ENCODE measurements at places on chromosomes 1 and 21.

DNA sequence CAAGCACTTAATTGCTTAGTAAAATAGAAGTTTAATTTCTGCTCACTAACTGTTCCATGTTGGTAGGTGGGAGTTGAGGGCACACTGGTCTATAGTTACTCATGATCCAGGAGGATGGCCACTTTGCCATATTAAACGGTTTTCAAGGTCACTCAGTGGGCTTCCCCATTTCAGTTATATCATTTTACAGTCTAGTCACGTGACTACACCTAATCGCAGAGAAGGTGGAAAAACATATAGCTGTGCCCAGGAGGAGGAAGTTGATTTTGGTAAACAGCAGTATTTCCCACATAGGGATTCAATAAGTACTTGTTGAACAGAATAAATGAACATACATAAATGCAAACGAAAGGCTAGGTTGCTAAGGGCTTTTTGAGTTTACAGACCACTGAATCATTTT is 541.1 kb upstream of the CAMK1G start:
- no peak for DNase-seq

DNA sequence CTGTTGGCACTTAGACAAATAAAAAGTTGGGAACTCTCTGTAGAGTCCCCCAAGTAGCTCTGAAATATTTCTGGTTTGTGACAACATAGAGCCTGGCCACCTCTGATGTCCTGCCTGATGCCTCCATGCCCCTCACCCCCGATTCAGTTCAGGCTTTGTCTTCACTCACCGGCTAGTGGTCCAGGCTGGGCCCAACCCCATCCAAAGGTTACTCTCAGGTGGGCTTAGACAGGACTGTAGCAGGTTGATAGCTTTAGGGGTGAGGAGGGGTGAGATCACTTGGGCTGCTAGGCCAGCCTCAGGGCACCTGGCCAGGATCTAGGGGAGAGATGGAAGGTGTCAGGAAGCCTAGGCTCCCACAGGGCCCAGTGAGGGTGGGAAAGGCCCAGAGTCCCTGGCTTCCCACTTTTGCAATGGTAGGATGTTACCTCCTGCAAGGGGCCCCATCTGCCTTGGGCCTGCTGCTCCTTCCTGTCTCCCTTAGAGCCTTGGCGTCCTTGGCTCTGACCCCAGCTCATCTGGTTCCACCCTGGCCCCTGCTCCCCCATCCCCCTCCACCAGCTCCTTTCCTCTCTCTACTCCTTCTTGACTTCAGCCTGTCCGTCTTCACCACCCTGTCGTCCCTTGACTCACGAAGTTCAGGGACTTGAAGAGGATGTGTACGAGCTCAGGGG is 6.7 kb downstream of the EPS8L3 start:
- peak; percentile 26 for DNase-seq

GRCh38 chr1:155134880-155135414 is 705 bp upstream of the SLC50A1 start:
- DNase-seq, result peak; percentile 87

DNA sequence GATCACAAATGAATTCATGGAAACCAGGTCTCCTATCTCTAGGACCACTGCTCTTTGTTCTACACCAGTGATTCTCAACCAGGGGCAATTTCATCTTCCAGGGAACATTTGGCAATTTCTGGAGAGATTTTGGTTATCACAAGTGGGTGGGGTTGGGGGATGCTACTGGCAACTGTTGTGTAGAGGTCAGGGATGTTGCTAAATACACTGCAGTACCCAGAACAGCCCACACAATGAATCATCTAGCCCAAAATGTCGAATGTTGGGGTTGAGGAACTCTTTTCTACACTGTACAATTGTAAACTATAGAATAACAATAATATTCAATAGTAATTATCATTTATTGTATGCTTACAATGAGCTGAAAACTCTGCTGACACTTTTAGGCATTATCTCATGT is 55.7 kb upstream of the UBE2U start:
- DNase-seq, result no peak

- no peak for DNase-seq
Observed at GRCh38 chr1:33175865-33176264, 6.0 kb downstream of the TRIM62 start.

DNA sequence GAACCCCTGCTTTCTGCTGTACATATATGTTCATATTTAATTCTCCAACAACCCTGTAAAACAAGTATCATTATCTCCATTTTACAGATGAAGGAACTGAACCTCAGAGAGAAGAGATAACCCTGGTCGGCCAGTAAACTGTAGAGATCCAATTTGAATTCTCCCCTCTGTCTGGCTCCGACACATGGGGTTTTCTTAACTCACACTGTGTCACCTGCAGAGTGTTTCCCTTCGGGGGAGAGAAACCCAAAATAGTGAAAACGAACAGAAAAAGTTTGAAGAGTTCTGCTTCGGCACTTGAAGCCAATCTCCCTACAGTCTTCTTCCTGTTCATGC is 17.4 kb upstream of the BCAR3 start:
- DNase-seq, result no peak

DNA sequence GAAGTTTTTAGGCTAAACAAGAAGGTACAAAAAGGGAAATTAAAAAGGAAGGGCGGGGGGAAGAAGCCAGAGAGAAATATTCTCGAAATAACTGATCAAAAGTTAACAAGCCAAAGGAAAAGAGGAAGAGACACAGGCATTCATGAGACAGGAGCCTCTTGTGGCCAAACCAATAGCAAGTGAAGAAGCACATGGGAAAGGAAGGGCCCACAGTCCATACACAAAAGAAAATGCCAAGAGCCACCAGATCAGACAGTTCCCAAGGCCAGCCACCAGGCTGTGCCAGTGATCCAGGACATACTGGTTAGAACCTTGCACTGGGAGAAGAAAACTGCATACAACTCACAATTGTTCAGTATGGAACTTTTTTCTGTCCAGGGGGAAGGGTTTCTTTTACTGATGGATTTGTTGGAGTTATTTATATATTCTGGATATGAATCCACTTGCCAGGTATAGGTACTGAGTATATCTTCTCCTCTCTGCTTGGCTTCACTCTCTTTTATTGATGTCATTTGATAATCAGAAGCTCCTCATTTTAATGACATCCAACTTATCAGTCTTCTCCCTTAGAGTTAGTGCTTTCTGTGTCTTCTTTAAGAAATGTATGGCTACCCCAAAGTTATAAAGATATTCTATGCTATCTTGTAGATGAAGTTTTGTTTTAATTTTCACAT is 76.8 kb downstream of the CD46 start:
- peak; percentile 93 for DNase-seq

DNA sequence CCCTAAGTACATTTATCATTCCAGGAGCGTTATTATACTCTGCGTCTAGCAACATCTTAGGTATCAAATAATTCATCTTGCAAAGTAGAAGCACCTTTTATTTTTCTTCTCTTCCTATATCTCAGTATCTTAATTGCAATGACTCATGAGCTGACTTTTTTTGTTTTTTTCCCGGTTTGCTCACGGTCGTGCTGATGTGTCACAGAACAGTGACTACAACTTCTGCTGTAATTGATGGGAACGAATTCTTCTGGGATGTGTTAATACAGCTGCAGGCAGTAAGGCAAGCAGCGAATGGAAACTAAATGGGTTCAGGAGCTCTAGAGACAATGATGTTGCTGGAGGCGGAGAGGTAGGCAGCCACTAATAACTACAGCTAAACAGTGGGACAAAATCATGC is 89.8 kb upstream of the TMPRSS15 start:
- DNase-seq, result no peak

GRCh38 chr1:47618222-47618720 is 180.4 kb downstream of the FOXD2 start:
- DNase-seq, result peak; percentile 19

DNA sequence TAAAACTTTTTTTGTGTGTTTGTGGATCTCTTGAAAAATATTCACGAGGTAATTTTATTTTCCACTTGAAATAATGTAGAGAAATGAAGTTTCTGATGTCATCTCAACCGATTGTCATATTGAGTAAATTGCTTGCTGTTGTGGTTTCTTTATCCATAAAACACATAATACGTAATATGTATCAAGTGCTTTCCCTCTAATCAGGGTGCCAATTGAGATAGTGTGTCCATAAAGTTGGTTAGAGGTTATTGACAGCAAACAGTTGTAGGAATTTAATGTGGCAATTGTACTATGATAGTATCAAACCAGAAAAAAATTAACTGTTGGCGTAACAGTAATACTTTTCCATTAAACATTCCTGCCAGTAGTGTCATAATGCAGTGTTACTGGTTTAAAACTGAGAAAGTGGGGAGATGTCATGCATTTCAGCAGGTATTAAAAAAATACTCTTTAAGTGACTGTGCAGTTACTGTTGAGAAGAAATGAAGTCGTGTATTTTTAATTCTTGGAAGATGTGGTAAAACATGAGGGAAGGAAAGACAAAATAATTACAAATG is 38.3 kb downstream of the USP25 start:
- no peak for DNase-seq

- DNase-seq, result no peak
Observed at GRCh38 chr1:220954321-220955075, 75.3 kb downstream of the HLX start.

- DNase-seq, result no peak
Observed at GRCh38 chr1:109283748-109284600, 1.0 kb upstream of the PSRC1 start.

DNA sequence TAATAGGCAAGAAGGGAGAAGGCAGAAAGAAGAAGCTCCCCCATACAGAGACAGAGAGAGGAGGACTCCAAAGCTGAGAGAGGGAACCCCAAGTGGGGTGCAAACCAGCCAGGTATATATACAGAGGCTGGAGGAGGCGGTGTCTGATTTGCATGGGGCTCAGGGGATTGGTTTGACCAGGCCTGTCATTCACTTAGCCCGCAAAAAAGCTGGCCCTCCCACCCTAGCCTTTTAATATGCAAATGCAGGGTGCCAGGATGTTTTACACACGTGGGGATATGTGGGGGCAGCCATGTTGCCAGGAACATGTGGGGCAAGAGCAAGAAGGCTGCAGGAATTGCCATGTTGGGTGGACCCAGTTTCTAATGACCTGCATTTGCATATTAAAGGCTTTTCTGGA is 37.0 kb upstream of the TENT5B start:
- DNase-seq, result peak; percentile 81

DNA sequence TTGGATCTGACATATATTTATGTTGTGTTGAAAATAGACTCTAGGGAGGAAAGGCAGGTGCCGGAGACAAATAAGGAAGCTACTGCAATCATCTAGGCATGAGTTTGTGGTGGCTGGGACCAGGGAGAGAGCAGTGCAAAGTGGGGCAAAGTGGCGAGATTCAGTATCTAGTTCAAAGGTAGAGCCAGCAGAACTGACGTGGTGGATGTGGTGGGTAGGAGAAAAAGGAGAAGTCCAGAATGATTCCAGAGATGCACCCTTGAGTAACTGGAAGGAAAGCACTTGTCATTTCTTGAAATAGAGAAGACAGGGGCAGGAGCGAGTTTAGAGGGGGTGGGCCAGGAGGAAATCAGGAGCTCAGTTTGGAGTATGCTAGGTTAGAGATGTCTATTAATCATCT is 275.2 kb downstream of the KAZN start:
- DNase-seq, result no peak

- no peak for DNase-seq
Observed at GRCh38 chr1:245748646-245749045, 593.9 kb downstream of the KIF26B start.

- DNase-seq, result no peak
Observed at GRCh38 chr1:83676106-83676505, 322.8 kb downstream of the TTLL7 start.

DNA sequence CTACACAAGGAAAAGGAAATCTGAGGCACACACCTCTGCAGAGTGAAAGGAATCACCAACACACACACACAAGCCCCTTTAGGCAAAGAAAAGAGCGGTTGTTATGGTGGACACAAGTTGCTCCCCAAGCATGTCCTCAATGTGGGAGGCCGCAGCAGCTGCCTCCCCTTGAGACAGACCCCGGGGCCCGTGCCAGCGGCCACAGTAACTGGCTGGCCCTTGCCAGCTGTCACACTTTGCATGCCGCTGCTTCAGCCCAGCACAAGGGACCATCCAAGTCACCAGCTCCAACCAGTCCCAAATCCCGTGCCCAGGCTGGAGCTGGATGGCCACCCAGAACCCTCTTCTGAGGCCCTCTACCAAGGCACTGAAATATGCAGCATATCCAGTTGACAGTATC is 2.9 kb upstream of the OLIG1 start:
- DNase-seq, result no peak

- DNase-seq, result no peak
Observed at GRCh38 chr1:32536117-32536516, 3.1 kb upstream of the ZBTB8A start.

DNA sequence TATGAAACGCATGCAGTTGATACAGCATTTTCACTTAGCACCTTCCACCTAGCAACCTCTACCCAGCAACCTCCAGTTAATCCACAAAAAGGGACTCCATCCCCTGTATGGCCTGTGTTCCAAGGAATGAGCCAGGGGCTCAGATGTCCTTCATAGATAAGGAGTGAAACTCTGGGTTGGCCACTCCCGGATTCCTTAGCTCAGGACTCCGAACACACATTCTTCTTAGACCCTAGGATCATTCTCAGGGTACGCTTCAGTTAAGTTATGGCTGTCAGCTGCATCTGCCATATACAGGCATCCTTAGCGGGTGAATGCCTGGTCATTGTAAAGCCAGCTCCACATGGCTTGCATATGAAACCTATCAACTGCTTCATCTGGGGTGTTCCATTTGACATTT is 15.9 kb upstream of the IFI6 start:
- no peak for DNase-seq

DNA sequence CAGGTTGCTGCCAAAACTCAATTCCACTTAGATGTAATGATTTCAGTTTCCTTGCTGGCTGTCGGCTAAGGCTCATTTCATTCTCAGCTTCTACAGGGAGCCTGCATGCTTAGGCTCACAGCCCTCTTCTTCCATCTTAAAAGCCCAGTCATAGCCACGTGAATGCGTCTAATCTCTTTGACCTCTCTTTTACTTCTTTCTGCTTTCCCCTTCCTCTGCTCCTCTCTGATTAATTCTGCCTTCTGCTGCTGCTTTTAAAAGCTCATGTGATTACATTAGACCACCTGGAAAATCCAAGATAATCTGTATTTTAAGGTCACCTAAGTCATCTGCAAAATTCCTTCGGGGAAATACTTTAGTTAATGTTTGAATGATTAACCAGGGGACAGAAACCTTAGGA is 812.8 kb upstream of the BRINP3 start:
- DNase-seq, result no peak

- DNase-seq, result peak; percentile 91
Observed at GRCh38 chr1:182595641-182596240, 6.7 kb upstream of the RNASEL start.

DNA sequence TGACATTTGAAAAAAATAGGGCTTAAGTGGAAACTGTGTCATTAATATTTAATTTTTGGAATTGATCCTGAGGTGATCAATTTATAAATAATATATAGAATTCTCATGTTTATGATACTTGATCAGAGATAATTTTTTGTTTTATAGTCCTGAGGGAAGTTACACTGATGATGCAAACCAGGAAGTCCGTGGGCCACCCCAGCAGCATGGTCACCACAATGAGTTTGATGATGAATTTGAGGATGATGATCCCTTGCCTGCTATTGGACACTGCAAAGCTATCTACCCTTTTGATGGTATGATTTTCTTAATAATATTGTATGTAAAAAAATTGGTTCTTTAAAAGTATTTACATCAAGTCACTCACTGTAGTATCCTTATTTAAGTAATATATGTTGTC is 101.2 kb downstream of the FNBP1L start:
- no peak for DNase-seq

GRCh38 chr1:237205400-237206064 is 163.5 kb downstream of the RYR2 start:
- DNase-seq, result no peak

All from endodermal cell (in vitro differentiated cells).